Fibroblast of skin of back (primary cell): ENCODE measurements at places on chromosomes 6 and 20.

GRCh38 chr6:128422200-128422599 is 98.2 kb downstream of the PTPRK start:
- DNase-seq: no peak

DNA sequence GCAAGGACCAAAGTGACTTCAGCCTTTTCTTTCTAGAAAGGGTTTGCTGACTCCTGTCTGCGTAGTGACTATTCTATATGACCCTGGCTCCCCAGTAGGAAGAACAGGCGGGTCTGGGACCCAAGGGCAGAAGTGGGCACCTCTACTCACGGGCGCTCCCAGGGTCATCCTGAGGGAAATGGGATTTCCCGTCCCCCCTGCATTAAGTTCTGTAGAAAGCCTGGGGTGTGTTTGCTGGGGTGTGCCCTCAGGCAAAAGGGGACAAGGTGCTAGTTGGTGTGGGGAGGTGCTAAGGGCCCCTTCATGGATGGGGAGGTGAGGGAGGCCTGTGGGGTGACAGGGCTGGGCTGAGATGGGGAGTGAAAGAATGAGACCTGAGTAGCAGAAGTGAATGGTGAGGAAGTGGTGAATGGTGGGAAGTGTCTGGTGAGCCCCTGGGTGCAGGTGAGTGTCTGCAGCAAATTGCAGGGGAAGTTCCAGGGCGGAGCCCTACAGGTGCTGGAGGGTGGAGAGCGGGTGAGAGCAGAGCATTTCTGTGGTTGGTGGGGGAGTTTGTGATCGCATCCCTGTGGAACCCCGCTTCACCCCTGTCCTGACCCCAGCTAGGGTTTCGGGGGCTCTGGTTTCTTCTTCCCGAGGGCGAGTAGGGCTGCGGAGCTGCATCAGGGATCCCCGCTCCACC is 21.1 kb downstream of the RAET1L start:
- no peak for DNase-seq

GRCh38 chr20:34108616-34109174 is 3.3 kb downstream of the EIF2S2 start:
- no peak for DNase-seq

DNA sequence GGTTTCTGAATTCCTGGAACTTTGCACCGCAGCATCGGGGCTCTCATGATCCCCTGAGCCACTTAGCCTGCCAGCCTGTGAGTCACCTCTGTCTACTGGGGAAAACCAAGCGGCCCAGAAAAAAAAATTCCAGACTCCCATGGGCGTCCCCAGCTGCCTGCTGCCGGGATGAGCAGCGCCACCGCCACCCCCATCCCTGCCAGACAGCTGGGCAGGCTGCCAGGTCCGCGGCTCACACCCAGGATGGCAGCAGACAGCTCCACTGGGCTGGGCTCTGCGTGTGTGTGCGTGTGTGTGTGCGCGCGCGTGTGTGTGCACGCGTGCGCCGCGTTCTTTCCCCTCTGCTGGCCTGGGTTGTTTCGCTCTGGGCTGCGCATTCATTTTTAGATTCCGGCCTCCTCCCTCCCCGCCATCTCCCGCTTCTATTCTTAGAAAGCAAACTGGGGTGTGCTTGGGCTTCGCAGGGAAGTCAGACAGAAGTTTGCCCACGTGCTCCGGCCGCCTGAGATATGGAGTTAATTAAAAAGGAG is 38.9 kb upstream of the PMEPA1 start:
- peak; percentile 96 for DNase-seq

- peak; percentile 59 for DNase-seq
These were observed 99.4 kb downstream of the BFSP1 start for GRCh38 chr20:17431621-17432364.

- no peak for DNase-seq
These were observed 20.1 kb upstream of the MTCL3 start for GRCh38 chr6:127539272-127539671.

GRCh38 chr20:63344616-63345327 is 16.4 kb downstream of the CHRNA4 start:
- no peak for DNase-seq

- no peak for DNase-seq
These were observed 73.0 kb downstream of the TIAM2 start for GRCh38 chr6:155067956-155068615.

GRCh38 chr6:52249078-52249477 is 4.8 kb upstream of the IL17F start:
- DNase-seq: no peak

DNA sequence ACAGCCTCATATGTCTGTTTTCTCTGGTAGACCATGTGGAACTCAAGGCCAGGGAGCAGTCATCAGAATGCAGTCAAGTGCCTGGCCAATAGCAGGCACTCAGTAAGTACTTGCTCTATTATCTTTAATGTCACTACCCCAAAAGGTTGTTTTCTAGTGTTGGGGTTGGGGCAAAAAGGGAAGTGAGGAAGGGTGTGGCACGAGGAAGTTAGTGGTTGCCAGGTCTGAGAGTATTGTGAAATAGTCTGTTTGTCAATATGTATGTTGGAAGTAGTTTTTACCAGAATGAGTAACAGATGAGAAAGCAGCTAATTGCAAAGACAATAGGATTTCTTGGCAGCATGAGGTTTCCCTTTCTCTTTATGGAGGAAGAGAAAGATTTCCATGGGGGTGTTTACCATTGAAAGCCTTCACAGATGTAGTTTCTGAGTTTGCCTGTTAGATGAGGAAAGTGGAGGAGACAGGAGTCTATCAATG is 59.5 kb upstream of the ARMH2 start:
- no peak for DNase-seq

DNA sequence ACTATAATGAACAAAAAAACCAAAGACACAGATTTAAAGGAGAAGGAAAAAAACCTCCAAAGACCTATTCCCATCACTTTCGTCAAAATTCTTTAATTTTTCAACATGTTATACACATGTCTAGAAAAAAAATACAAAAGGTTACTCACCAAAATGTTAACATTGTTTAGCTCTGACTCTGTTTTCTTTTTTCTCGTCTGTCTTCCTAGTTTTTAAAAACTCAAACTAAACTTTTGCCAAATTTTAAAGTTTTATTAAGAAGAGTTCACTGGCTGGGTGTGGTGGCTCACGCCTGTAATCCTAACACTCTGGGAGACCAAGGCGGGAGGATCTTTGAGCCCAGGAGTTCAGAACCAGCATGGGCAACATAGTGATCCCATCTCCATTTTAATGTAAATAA is 10.8 kb downstream of the MCUR1 start:
- DNase-seq: peak; percentile 49

DNA sequence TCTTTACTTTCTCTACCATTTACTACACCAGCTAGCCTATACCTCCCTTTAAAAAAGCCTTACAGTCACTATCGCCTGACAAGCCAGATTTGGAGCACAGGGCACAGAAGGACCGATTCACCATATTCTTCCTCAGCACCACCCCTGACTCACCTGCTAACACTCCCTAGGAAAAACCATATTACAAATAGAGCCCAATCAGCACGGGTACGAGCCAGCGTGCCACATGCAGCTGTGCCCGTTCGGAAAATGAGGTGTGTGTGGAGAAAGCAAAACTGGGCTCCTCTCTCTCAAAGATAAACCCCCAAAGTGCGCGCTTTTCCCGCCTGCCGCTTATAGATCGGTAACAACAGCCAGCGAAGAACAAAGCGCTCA is 1.2 kb downstream of the SYNCRIP start:
- DNase-seq: no peak

- peak; percentile 68 for DNase-seq
These were observed 86.0 kb downstream of the DHX35 start for GRCh38 chr20:39048000-39048696.

DNA sequence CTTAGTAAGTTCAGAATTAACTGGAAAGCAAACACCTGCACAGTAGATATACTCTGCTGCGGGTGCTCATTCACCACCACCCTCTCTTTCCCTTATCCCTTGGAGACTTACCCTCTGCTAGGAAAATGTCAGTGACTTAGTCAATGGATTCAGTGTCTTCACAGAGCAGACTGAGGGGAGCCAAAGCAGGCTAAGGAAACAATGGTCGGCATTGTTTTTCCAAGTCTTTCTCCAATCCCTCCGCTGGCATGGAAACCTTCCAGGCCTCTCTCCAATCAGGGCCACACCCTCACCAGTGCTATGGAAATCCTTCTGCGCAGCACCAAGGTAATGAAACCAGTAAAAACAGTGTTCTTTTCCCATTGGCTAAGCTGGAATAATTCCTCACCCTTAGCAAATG is 531.2 kb downstream of the TFAP2B start:
- DNase-seq: no peak

DNA sequence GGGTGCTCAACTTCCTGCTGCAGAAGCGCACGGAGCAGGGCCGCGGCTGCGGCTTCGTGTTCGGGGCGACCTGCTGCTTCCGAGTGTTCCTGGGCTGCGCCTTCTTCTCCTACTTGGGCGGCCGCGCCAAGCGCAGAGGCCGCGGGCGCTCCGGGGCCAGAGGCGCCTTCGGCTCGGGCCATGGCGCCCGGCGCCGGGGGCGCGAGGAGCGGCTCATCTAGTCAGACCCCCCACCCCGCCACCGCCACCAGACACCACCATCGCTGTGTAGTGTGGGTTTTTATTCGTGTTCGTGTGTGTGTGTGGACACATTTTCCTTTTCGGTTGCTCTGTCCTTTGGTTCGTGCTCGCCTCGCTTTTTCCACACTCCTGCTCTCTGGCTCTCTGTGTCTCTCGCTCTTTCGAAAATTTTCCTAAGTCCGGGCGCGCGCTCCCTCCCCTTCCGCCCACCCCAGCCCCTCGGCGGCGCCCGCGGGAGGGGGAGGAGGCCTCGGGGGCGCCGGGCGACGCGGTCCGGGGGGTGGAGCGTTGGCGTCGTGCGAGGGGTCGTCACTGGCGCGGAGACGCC is 38.1 kb downstream of the GNAS start:
- DNase-seq: peak; percentile 88

- no peak for DNase-seq
These were observed 22.4 kb upstream of the UTRN start for GRCh38 chr6:144262470-144263369.

DNA sequence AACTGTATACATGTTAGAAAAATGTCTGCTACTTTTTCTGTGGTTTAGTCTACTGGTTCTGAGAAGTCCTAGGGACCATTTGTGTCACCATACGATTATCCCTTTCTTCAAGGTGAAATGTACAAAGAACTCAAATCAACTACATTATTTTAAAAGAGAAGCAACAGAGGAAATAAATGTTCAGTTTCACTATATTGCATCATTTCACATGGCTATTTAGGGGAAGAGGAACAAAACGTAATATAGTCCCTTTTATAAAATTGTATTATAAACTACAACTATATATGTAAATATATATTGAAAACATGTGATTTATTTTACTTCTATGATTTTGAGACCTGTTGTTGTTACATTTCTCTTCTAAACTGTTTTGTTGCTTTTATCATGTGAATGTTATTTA is 1308.0 kb downstream of the EPHA7 start:
- DNase-seq: no peak

GRCh38 chr20:33147299-33147698 is 20.7 kb upstream of the BPIFA2 start:
- no peak for DNase-seq

DNA sequence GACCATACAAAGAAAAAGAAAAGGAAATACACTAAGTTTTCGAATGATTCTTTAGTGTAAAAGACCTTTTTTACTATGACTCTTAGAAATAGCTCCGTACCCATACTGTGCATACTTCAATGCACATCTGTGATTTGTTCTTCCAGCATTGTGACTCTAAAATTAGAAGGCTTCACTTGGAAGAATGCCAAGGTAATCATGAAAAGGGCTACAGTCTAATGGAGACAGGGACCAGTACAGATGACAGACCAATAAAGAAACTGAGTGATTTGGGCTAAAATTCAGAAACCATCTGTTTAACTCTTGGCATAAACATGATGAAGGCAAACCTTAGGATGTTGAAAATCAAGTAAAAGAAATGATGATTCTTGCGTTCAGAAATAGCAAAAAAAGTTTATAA is 46.3 kb downstream of the CYP39A1 start:
- peak; percentile 11 for DNase-seq

GRCh38 chr6:80029470-80029869 is 25.0 kb downstream of the TTK start:
- DNase-seq: no peak

GRCh38 chr6:167572106-167572505 is 247.2 kb downstream of the TTLL2 start:
- DNase-seq: no peak

- no peak for DNase-seq
These were observed 82.7 kb downstream of the JAG1 start for GRCh38 chr20:10590950-10591671.

DNA sequence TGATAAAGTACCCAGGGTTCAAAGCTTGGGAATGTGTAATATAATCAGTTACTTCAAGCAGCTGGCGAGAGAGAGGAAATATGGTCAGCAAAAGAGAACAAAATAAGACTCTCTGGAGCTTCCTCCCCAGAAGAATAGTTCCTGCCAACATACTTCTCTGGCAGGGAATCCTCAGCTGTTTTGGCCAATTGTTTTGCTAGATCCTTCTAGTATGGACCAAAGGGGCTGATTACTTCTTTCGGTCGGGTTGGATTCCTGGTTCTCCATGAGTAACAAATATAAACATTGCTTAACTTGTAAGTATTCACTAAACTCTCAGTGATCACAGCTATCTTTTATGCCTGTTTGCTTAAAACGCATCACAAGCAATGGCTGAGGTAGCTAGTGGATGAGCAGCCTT is 31.4 kb upstream of the FBXO9 start:
- DNase-seq: peak; percentile 59

DNA sequence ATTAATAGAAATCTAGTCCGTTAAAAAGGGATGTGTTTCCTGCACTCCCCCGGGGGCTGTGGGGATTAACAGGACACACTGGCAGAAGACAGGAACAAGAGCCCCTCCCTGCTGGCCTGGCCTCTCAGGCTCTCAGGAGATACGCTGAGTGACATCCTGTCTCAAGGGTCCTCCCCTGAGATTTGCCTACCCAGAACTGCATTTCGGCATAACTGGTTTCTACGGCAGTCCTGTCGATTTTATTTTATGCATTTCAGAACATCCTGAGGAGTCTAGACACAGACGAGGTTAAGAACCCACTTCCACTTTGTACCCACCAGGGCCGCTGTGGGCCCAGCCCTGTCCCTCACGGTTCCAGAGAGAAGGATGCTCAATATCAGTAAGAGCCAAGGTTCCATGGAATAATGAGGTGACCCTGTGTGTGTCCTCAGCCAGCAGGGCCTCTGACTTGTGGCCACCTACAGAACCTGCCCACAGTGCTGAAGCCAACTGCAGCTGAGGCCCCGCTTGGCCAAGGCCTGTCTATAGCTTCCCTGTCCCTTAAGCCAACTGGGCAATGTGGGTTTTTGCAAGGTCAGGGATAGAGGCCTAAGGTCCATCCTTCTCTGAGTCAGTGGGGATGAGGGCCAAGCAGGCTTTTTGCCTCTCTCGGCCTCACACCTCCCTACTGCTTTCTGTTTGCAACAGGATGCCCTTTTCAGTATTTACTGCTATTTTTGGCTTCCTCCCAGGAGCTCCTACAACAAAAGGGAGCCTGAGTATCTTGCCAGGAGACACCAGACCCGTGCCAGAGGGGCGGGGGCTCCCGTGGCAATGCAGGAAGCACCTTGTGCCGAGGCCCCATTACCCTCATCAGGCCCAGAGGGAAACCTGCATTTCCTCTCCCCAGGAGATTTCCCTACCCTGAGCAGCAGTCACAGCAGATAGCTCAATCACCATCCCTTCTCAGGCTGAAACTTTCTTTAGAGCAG is 14.7 kb downstream of the UQCC2 start:
- peak; percentile 38 for DNase-seq

- DNase-seq: peak; percentile 46
These were observed 956.6 kb downstream of the KIF16B start for GRCh38 chr20:15616626-15617025.
